ENCODE measurements at places on chromosomes 5 and 9.

DNA sequence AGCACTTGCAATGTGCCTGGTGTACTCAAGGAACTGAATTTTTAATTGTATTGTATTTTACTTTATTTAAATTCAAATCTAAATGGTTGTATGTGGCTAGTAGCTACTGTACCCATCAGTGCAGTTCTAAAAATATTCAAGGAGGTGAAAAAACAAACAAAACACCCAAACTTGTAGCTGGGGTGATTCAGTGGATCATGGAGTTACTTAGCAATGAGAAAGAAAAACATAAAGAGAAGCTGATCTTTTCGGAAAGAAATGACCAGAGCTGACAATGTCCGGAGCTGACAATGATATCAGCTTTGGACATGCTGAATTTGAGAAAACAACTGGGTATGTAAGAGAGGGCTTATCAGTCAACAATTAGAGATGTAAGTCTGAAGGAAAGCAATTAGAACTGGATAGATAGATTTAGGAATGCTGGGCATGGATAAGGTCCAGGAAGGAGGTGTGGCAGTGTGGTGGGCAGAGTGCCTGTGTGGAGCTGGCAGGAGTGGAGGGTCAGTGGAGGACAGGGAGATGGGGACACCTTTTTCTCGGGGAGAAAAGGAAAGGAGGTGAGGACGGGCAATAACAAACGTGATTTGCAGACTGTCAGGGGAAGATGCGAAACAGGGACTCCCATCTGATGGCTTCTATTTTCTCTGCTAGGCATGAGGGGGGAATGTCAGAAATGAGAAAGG, 113.2 kb downstream of the DCP2 start:
- DNase-seq, result no peak

DNA sequence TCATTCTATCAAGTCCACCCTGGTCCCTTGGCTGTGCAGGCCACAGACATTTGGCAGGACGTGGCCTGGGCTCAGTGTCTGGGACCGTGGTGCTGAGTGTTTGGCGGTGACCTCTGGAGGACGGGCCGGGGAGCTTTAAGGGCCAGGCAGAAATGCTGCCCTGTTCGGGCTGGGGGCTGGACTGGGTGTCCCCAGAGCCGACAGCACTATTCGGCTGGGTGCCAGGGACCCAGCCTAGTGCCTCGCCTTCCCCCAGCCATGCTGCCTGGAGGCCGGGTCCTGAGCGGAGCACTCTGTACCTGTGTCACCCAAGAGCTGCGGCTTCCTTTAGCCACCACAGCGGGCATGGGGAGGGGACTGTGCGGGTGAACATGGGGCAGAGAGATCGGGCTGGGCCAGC, 40.4 kb downstream of the COL5A1 start:
- DNase-seq, result no peak

GRCh38 chr5:177041936-177042335, 19.4 kb downstream of the ZNF346 start:
- no peak for DNase-seq

GRCh38 chr9:19759066-19759465, 29.8 kb downstream of the SLC24A2 start:
- no peak for DNase-seq

- no peak for DNase-seq
Observed at GRCh38 chr9:113156880-113157279, 6.1 kb downstream of the SLC31A2 start.

- peak; percentile 71 for DNase-seq
Observed at GRCh38 chr5:124596595-124597421, 149.6 kb downstream of the ZNF608 start.

- no peak for DNase-seq
Observed at GRCh38 chr5:174844971-174845370, 120.6 kb downstream of the MSX2 start.

GRCh38 chr5:4373051-4373820, 766.9 kb upstream of the ADAMTS16 start:
- no peak for DNase-seq

GRCh38 chr9:91186632-91187108, 175.0 kb downstream of the AUH start:
- DNase-seq, result peak; percentile 59

- no peak for DNase-seq
Observed at GRCh38 chr5:34684281-34684979, 28.3 kb downstream of the RAI14 start.
